ENCODE measurements at places on chromosomes 7 and 10.
A peak's percentile ranks its signal among the peaks of the same experiment; 100 is the strongest.

DNA sequence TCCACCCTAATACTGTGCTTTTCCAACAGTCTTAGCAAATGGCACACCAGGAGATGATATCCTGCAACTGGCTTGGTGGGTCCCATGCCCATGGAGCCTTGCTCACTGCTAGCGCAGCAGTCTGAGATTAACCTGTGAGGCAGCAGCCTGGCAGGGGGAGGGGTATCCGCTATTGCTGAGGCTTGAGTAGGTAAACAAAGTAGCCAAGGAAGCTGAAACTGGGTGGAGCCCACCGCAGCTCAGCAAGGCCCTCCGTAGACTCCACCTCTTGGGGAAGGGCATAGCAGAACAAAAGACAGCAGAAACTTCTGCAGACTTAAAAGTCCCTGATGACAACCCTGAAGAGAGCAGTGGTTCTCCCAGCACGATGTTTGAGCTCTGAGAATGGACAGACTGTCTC is 399.0 kb downstream of the CCSER2 start:
- DNase-seq: no peak

DNA sequence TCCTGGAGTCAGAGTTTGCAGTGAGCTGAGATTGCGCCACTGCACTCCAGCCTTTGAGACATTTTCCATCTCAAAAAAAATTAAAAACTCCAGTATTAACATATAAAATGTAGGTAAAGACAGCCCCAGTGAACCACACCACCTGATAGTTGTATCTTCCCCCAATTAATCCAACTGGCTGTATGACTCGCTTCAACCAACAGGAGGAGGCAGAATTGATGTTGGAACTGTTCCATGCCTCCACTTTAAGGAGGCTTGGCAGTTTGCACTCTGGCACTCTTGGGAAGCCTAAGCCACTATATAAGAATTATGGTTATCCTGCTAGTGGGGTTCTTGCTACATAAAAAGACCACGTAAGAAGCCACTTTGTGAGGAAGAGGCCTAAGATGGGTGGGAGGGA is 72.7 kb downstream of the STK17A start:
- DNase-seq: no peak

DNA sequence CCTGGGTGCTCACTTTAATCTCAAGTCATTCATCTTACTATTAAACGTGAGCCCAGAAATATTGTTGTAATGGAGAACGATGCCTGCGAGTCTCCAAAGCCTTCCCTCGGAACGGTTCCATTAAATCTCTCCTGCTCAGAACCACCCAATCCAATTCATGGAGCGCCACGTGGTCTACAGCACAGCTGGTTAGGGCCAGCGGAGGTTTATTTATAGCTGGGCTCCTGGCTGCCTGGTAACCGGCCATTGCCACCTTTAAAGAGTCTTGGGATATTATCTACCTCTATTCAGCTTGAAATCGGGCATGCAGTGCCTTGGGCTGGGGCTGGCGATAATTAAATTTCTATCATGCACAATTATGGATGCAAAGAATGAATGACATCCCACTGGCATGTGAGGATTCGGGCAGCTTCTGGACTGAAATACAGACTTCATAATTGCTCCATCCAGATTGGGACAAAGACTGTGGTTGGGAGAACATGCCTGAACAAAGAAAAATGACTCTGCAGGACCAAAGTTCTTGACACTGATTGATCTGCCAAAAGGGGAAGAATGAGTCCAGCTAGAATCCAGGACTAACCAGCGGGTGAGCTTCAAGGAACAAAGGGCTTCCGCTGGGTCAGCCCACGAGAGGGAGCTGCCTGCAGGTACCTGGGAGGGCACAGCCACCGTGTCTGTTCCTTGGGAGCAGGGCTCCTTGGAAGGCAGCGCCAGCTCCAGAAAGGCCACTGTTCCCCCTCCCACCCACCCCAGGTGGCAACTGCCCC is 7.3 kb downstream of the FAM20C start:
- DNase-seq: no peak

- DNase-seq: no peak
These were observed 102.7 kb downstream of the ZNF248 start for GRCh38 chr10:37754538-37755323.

GRCh38 chr7:11343136-11343535 is 369.5 kb downstream of the PHF14 start:
- no peak for DNase-seq

DNA sequence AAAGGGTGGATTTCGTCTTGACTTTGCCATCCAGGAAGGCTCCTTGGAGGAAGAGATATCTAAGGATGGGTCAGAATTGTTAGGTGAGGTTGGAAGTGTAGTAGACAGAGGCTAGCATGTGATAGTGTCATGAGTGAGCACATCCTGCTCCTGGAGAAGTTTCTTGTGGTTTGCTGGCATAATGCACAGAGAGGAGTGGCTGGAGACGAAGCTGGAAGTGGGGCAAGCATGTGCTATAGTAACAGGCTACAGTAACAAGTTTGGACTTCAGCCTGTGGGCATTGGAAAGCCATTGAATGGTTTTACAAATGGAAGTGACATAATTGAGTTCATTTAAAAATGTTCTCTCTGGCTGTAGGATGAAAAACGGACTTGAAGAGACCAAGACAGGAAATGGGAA is 175.6 kb upstream of the VWC2 start:
- no peak for DNase-seq

- no peak for DNase-seq
These were observed 22.7 kb downstream of the KIAA1549 start for GRCh38 chr7:138958391-138958956.

DNA sequence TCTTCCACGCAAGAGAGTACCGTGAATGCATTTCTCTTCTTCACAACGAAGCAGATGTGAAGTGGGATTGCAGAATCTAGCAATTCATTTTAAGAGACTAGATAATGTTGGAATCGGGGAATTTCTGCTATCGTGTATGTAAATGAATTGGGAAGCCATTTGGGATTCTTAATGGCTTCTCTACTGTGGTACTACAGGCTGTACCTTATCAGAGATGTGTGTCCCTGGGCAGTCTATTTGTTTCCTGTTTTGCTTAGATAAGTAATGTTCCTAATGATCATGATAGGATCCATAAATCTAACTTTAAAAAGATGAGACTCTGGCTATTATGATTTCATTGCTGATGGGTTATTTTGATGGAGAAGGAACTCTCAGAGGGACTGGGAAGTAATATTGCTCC is 320.6 kb downstream of the REEP3 start:
- no peak for DNase-seq

- no peak for DNase-seq
These were observed 104.4 kb downstream of the TAF3 start for GRCh38 chr10:7922707-7923106.

GRCh38 chr7:137656227-137656849 is 190.4 kb downstream of the DGKI start:
- peak; percentile 82 for DNase-seq

- no peak for DNase-seq
These were observed 145.7 kb downstream of the REEP3 start for GRCh38 chr10:63666836-63667383.

GRCh38 chr10:60948851-60949250 is 4.9 kb upstream of the RHOBTB1 start:
- no peak for DNase-seq

GRCh38 chr7:81973117-81973516 is 203.3 kb upstream of the HGF start:
- DNase-seq: no peak

- no peak for DNase-seq
These were observed 494 bp upstream of the RHBDD2 start for GRCh38 chr7:75878312-75878768.

- no peak for DNase-seq
These were observed 114.6 kb downstream of the EPC1 start for GRCh38 chr10:32232378-32232777.

- DNase-seq: no peak
These were observed 31.3 kb upstream of the ZNRF2 start for GRCh38 chr7:30252885-30253795.

DNA sequence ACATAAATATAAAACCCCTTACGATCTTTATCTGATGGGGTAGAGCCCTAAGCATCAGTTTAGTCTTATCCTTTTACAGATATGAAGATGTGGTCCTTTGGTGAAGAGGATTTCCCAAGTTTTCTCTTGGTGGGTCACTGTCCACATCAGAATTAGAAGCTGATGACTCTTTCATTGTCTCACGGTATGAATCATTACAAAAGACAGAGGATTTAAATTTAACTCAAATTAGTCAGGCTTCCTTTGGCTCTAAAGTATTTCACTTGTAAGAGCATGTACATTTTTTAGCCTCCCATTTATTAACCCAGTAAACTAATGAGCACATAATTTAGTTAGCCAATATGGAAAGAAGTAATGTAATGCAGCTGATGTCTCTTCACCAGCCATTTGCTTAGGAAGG is 49.9 kb upstream of the TMEM26 start:
- no peak for DNase-seq

DNA sequence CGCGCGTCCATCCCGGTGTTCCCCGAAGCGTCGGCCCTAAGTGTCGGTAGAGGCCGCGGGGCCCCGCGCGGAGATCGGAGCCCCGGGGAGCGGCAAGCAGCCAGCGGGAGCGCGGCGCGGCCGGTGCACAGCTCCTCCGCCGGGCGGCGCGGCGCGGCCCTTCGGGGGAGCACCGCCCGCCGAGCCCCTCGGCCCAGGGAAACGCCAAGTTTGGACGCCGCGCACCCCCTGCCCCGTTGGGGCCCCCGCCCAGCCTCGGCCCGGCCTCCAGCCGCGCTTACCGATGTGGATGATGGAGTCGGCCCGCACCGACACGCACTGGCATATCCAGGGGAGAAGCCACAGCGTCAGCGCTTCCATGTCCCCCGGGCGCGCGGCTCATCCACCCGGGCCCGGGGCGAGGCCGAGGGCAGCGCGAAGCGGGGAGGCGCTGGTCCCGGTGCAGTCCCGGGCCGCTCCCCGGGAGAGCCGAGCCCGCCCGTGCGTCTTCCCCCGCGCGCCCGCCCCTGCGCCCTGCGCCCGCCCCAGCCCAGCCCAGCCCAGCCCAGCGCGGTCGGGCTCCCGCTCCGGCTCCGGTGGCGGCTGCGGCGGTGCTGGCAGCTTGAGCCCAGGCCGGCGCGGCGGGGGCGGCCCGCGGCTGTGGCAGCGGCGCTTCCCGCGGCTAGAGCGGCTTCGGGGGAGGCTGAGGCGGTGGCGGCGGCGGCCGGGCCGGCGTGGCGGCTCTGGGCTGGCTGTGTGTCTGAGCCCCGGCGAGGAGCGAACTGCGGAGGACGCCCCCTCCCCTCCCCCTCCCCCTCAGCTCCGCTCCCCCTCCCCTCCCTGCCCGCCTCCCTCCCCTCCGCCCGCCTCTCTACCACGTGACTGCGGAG is at the start of gene GRID1:
Gene GRID1, minus strand, starts transcription at position 763 of the 869 bp plus-strand sequence.
- peak; percentile 73 for DNase-seq

DNA sequence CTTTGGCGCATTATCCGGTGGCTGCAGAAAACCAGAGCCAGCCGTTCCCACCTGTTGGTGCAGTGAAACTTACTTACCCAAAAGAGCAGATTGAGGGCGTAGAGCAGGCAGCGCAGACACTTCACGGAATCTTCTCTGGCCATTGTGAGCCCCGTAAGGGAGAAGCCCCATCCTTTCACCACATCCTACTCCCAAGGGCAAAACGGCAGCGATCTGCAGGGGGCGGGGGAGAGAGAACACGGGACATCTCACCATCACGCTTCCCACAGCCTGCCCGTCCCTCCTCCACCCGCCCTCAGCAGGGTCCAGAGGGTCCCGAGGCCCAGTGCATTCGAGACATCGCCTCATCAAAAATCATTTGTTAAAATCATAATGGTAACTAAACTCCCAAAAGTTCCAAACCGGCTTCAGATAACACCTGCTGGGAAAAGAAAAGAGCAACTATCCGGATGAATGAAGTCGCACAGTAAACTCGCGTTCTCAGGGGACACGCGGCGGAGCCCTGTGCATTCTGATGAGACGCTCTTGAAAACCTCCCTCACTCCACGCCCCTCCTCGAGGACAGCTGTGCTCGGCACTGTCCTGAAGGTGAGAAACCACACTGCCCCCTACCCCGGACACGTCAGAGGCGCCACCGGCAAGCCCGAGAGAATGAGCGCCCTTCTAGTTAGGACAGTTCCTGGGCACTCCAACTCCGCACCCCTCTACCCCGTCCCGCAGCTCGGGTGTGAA is 1.2 kb downstream of the TSPAN12 start:
- DNase-seq: peak; percentile 77

GRCh38 chr10:30701451-30702173 is 72.1 kb upstream of the LYZL2 start:
- DNase-seq: no peak

DNA sequence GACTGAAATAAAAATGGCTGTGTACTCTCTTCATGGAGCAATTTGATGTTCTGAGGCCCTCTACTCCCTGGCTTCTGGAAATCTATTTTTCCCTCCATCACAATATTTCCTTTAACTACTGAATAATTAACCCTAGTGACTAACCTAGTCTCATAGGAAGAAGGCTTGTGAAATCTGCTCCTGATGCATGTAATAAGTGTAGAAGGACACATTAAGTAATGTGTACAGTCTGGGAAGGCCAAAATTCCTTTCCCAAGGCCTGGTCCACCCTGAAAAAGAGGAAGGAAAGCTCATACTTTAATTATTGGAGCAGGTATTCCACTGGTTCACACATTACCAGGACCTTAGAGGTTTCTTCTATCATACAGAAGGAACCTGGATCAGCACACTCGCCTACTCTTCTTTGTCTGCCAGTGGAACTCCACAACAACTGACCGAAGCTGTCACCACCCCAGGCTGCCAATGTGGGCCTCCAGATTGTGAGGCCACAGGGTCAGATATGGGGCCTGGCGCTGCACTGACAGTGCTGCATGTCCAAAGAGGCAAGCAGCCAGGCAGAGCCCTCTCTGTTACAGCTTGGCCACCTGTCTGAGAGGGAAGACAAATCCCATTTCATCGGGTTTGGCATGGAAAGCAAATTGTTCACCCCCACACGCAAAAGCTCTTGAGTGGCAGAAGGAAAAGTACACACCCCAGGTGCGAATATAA is 54.4 kb upstream of the FAM133B start:
- no peak for DNase-seq

DNA sequence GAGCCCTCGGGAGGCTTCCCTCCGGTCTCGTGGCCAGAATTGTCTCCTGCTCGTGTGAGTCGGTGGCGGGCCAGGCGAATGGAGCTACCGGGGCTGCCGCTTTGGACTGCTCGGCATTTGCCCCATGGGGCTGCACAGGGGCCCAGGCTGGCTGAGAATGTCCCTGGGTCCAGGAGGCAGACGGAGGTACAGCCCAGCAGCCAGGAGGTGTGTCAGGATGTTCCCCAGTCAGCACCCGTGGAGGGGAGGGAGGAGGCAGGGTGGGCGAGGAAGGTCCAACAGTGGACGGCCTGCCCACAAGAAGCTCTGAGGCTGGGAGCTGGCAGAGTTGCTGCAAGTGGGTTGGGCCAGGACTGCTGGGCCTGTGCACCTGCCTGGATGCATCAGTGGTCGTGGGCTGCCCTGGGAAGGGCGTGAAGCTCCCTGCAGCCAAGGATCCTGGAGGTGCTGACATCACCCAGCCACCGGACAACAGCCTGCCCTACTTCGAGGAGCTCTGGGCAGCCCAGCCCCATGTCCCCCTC is 46.4 kb downstream of the PDGFA start:
- DNase-seq: no peak

DNA sequence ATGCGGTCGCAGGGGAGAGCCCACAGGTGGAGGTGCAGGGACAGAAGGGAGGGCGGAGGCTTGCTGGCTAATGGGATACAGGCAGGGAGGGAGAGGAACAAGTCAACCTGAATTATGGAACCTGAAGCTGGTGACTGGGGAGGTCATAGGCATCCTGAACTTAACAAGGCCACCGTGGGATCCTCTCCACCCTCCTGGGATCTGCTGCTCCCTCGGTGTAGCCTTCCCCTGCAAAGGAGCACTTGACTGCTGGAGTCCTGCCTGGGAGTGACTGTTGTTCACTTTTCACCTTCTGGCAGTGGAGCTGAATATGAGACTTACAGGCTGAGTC is 223.1 kb downstream of the GFRA1 start:
- DNase-seq: no peak

- DNase-seq: no peak
These were observed 3.3 kb upstream of the MAT1A start for GRCh38 chr10:80292607-80293239.
